Calu3 (cell line): ENCODE measurements at places on chromosomes 12 and 14. TPM values are rescaled to one million over a fixed set of nuclear protein-coding genes. Genes with fewer than 3 reads are reported as not detected.

GRCh38 chr12:57151741-57152630, 4.6 kb upstream of the LRP1-AS start:
- peaks cover 18% of the 10 kb centered on the region for H3K4me1 ChIP-seq
- H3K27me3 ChIP-seq = peaks cover 14% of the 10 kb centered on the region
- no peak overlapping the region for H3K27ac ChIP-seq
- no peak for DNase-seq

DNA sequence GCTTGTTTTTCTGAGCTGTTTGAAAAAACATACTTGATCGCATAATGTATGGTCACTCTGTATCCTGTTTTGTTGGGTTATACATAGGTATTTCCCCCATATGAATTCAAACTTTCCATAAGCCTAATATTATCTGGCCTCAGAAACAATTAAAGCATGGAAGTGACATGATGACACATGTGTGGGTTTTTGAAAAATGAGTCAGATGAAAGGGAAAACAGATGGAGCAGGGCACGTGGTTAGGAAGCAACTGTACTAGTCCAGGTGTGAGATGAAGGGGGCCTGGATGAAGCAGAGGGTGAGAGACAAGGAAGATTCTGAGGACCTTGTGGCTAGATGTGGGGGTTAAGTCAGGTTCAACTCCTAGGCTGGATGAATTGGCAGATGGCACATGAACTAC, 92.7 kb upstream of the DNM1L start:
- DNase-seq = no peak
- no peaks in the 10 kb centered on the region for H3K27me3 ChIP-seq
- H3K4me3 ChIP-seq = no peak overlapping the region
- peaks cover 32% of the 10 kb centered on the region for H3K4me1 ChIP-seq

The HPD gene
- not detected in 2 replicates for total RNA-seq

DNA sequence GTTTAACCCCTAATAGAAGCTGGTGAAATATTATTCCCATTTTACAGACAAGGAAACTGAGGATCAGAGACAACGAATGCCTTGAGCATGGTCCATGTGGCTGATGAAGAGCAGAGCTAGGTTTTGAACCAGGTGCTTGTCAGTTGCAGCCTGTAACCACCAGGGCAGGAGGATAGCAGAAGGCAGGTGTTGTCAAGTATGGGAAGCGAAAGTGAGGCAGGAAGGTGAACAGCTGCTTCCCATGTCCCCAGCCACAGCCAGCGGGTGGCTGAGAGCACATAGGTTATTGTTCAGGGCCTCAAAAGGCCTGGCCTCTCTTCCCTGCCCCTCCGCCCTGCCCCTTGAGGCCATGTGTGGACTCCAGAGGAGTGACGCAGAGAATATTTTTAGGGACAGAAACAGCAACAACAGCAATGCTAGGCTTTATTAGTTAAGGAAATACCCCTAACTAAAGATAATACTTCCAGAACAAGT, 39.6 kb downstream of the IQSEC3 start:
- DNase-seq = no peak
- H3K27ac ChIP-seq = no peak overlapping the region
- H3K4me1 ChIP-seq = peaks cover 6% of the 10 kb centered on the region

GRCh38 chr14:66426451-66426850, 59.7 kb upstream of the CCDC196 start:
- DNase-seq = no peak
- H3K4me1 ChIP-seq = peaks cover 6% of the 10 kb centered on the region
- no peaks in the 10 kb centered on the region for H3K36me3 ChIP-seq

- no peaks in the 10 kb centered on the region for H3K36me3 ChIP-seq
- H3K4me3 ChIP-seq = no peak overlapping the region
- H3K27ac ChIP-seq = no peak overlapping the region
- DNase-seq = no peak
- no peaks in the 10 kb centered on the region for H3K27me3 ChIP-seq
- H3K4me1 ChIP-seq = no peaks in the 10 kb centered on the region
Observed at GRCh38 chr14:34920339-34920738, 45.2 kb upstream of the BAZ1A start.

DNA sequence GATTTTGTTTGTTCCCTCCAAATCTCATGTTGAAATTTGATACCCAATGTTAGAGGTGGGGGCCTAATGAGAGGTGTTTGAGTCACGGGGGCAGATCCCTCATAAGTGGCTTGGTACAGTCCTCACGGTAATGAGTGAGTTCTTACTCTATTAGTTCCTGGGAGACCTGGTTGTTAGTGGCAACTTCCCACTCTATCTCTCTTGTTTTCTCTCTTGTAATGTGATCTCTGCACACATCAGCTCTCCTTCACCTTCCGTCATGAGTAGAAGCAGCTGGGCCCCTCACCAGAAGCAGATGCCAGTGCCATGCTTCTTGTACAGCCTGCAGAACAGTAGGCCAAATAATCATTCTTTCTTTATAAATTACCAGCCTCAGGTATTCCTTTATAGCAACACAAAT, 29.6 kb upstream of the KCNK10 start:
- H3K27ac ChIP-seq = no peak overlapping the region
- H3K4me1 ChIP-seq = no peaks in the 10 kb centered on the region
- H3K36me3 ChIP-seq = no peaks in the 10 kb centered on the region
- no peak overlapping the region for H3K4me3 ChIP-seq

- peak overlapping the region; percentile 85 for H3K27ac ChIP-seq
- H3K36me3 ChIP-seq = peaks cover 67% of the 10 kb centered on the region
- peak overlapping the region; percentile 70 for H3K4me3 ChIP-seq
- peaks cover 72% of the 10 kb centered on the region for H3K4me1 ChIP-seq
- no peak for DNase-seq
Observed at GRCh38 chr12:120225200-120225558, 24.3 kb upstream of the RPLP0 start.

The ANO2 gene
- total RNA-seq = not detected in 2 replicates

DNA sequence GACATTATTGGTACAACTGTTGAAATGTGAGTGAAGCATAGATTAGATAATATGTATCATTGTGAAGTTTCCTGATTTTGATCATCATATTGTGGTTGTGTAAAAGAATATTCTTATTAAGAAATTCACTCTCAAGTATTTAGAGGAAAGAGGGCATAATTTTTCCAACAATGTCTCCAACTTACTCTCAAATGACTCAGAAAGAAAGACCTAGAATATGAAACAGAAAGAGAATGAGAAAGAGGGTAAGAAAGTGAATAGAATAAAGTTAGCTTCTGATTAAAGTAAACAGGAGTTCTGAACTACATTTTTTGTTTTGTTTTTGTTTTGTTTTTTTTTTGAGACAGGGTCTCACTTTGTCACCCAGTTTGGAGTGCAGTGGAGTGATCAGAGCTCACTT, 123.0 kb downstream of the CPNE8 start:
- no peaks in the 10 kb centered on the region for H3K4me1 ChIP-seq
- no peak overlapping the region for H3K4me3 ChIP-seq
- DNase-seq = no peak
- no peaks in the 10 kb centered on the region for H3K27me3 ChIP-seq

DNA sequence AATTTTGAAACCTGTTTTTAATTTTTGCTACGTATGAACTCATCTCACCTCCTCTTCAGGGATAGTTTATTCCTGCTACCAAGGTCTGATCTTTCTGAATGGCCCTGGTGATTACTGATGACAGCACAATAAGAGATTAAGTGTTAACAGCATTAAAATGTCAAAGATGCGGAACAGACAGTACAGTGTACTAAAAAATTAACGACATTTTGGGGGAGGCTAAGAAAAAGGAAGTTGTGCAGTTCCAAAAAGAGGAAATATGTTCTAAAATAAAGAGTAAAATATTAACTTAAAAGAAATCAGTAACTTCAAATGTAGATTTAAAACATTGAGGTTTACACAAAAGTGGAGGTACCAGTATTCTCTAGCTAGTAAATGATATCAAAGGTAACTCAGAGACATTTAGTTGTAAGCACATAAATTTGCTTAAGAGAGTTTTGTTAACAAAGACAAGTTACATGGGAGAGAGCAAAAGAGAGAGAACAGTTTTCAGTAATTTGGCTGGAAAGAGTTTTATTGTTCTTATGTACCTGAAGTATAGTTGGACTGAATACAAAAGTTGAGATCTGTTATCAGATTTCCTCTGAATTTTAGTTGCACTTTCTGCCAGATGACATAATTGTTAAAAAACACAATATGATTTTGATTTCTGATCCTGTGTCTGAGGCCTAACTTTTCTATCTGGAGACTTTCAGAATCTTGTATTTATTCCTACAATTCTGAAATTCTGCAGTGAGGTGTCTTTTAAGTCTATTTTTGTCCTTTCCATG, 4.2 kb upstream of the CLECL1 start:
- H3K4me1 ChIP-seq = peaks cover 25% of the 10 kb centered on the region
- H3K4me3 ChIP-seq = no peak overlapping the region
- no peak overlapping the region for H3K27ac ChIP-seq
- H3K36me3 ChIP-seq = peaks cover 5% of the 10 kb centered on the region
- no peak for DNase-seq
